ENCODE measurements at places on chromosomes 12 and 14.

DNA sequence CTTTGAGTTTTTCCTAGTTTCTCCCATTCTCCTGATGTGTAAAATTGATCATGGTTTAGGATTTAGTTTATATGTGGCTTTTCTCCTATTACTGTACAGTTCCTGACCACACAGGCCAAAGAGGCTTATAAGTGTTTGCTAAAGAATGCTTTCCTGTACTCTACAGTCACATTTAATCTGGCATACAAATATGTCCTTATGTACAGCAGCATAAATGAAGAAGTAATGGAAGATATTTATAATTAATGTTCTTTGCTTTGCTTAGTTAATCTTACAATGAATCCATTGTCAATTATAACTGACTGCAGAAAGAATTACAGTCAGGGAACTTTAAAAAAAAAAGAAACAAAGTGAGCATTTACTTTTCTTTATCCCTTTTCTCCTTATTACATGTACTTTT, 293.9 kb downstream of the KCNC2 start:
- no peak overlapping the region for H3K4me3 ChIP-seq
- H3K27me3 ChIP-seq, result no peaks in the 10 kb centered on the region
- H3K27ac ChIP-seq, result no peak overlapping the region

DNA sequence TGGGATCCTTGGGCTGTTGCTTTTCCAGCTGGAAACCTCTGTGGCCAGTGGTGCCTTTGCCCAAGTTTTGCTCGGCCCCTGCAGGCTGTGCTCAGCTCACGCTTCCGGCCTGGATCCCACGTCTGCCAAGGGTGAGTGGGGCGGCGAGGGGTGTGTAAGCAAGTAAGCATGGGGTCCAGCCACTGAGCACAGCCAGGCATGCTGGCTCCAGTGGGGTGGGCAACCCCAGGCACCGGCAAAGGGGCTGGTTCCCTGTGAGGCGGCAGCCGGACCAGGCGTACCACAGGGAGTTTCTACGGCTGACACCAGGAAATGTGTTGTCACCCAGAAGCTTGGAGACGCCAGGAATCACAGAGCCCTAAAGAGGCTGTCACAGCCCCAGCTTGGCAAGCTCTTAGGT, 393.4 kb upstream of the CCDC196 start:
- no peak overlapping the region for H3K27ac ChIP-seq
- no peak overlapping the region for H3K4me3 ChIP-seq
- no peaks in the 10 kb centered on the region for H3K4me1 ChIP-seq

DNA sequence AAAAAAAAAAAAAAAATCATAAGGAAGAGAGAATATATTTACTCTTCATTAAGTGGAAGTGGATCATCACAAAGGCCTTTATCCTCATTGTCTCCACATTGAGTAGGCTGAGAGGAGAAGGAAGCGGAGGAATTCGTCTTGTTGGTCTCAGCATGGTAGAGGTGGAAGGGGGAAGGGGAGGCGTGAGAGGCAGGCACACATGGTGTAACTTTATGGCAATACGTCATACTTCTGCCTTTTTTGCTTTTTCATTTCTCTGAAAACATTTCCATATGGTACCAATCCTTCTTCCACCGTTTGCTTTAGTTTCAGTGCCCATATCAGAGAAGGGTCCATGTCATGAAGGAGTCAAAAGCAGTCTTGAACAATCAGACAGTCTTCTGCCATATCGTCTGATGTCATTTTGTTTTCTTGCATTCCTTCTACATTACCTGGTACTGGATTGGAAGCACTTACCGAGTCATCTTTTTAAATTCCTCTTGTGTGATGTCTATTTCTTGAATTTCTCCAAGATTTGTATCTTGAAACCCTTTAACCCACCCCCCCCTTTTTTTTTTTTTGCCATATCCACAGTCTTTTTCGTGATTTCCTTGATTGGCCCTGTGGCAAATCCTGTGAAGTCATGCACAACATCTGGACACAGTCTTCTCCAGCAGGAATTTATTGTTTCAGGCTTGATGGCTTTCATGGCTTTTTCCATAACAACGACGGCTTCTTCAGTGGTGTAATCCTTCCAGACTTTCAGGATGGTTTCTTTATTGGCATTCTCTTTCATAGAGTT, 8.9 kb downstream of the FUT8 start:
- no peaks in the 10 kb centered on the region for H3K27me3 ChIP-seq
- H3K27ac ChIP-seq, result no peak overlapping the region
- no peak overlapping the region for H3K4me3 ChIP-seq
- DNase-seq, result no peak
- no peaks in the 10 kb centered on the region for H3K36me3 ChIP-seq

DNA sequence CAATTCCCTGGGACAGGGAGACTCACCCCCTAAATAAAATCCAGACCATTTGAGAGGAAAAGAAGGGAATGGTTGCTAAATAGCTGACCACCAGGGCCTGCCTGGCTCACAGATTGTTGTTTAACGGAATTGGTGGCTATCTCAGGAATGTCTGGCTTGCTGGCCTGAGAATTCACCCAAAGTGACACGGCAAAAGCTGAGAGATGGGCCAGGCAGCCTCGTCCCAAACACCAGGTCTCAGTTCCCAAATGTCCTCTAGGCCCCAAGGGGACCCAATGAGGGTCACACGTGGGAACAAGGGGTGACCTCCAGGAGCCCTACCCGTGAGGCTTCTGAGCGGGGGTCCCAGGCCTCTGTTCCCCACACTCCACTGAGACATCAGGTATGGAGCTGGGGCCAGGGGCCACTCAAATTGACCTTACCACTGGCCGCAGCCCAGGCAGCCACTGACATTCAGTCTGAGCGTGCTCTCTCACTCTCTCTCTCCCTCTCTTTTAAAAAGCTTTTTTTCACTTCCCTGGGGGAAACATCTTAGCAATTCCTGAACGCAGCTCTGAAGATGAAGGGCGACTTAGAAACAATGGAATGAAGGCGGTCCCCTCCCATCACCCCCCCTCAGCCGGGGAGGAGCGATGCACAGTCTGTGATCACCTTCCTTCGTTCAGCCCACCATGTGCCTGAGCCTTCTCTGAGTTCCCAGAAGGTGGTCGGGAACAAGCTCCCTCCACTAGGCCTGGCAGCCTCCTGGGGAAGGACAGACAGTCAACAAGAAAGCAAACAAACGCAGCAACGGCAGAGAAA, 131.2 kb downstream of the SCARB1 start:
- no peaks in the 10 kb centered on the region for H3K4me1 ChIP-seq
- no peak overlapping the region for H3K4me3 ChIP-seq
- no peaks in the 10 kb centered on the region for H3K36me3 ChIP-seq
- H3K27ac ChIP-seq, result no peak overlapping the region

GRCh38 chr12:41254004-41254914, 66.1 kb downstream of the PDZRN4 start:
- DNase-seq, result no peak
- no peak overlapping the region for H3K27ac ChIP-seq
- H3K4me1 ChIP-seq, result no peaks in the 10 kb centered on the region
- no peak overlapping the region for H3K4me3 ChIP-seq

GRCh38 chr12:29681370-29681769, 102.4 kb downstream of the TMTC1 start:
- no peak overlapping the region for H3K4me3 ChIP-seq
- H3K27me3 ChIP-seq, result no peaks in the 10 kb centered on the region
- H3K4me1 ChIP-seq, result peaks cover 20% of the 10 kb centered on the region
- no peak overlapping the region for H3K27ac ChIP-seq
- DNase-seq, result no peak

DNA sequence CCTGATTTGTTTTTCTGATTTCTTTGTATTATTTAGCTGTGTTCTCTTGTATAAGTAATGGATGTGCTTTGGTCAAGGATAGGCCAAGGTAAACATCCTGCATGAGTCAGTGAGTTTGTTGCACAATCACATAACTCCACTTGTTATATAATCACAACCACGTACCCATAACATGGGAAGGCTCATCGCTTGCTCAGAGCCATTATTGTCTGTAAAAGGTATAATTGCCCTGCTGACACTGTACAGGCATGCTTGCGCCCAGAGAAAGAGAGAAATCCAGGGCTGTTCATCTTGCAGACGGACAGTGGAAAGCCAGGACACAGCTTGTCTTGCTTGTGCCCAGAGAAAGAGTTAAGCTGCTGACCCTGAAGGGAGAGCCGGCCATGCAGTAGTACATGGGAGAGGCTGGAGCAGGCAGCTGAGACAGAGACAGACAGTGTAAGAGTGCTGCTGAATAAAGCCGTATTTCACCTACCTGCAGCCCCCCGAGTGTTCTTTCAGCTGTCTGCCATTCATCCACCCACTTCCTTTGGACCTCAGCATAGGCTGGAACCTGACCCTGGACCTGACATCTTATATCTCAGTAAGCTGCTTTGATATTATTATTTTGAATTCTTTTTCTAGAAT, 174.7 kb upstream of the DAAM1 start:
- no peaks in the 10 kb centered on the region for H3K27me3 ChIP-seq
- H3K27ac ChIP-seq, result no peak overlapping the region
- H3K36me3 ChIP-seq, result no peaks in the 10 kb centered on the region

GRCh38 chr12:6827982-6828780, at the start of gene P3H3:
Gene P3H3, plus strand, starts transcription at chr12:6828407. Its CDS starts 34 bp downstream, at chr12:6828441.
- H3K27me3 ChIP-seq, result peaks cover 16% of the 10 kb centered on the region
- H3K27ac ChIP-seq, result peak within 1 kb of the TSS; percentile 90
- peak within 1 kb of the TSS; percentile 73 for H3K4me3 ChIP-seq
- no peak for DNase-seq
- no peaks in the 10 kb centered on the region for H3K36me3 ChIP-seq

GRCh38 chr12:4273273-4273651, 300 bp upstream of the CCND2 start:
- no peaks in the 10 kb centered on the region for H3K36me3 ChIP-seq
- no peak for DNase-seq
- no peaks in the 10 kb centered on the region for H3K27me3 ChIP-seq
- peaks cover 30% of the 10 kb centered on the region for H3K4me1 ChIP-seq
- H3K27ac ChIP-seq, result peak overlapping the region; percentile 96

GRCh38 chr12:56922031-56922430, 12.2 kb downstream of the SDR9C7 start:
- DNase-seq, result no peak
- no peak overlapping the region for H3K27ac ChIP-seq
- no peaks in the 10 kb centered on the region for H3K4me1 ChIP-seq
- no peaks in the 10 kb centered on the region for H3K27me3 ChIP-seq

DNA sequence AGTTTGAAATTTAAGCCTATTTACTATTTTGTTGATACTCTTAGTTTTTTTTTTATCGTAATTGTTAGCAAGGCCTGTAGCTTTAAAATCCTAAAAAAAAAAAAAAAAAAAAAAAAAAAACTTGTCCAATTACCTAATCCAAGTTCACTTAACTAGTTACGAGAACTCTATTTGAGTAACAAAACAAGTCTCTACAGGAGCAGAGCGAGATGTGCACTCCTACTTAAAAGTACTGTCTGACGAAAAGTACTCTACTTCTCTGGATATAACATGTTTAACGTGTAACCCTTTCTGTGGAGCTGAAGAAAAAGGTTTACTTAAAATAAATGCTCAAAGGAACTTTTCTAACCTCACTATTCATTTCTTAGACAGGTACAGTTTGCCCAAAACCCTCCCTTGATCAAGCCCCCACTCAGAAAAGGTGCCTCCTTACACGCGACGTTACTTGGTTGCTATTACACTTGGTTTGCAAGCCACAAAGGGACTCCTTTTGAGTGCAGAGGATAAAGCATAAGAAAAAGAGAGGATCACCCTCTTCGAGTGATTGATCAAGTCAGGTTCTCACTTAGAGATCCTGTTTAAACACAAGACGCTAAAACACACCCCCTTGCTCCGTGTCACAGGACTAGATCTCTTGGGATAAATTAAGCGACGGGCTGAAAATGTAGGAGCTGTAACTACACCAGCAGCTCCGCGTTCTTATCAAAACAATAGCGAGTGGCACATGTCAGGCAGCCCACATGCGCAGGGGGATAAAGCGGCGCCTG, 2.2 kb downstream of the BAZ1A start:
- peak overlapping the region; percentile 100 for H3K27ac ChIP-seq
- DNase-seq, result peak; percentile 12
- H3K4me1 ChIP-seq, result peaks cover 4% of the 10 kb centered on the region

- no peak overlapping the region for H3K27ac ChIP-seq
- DNase-seq, result no peak
These were observed 43.9 kb upstream of the SLC2A13 start for GRCh38 chr12:40149673-40150260.

DNA sequence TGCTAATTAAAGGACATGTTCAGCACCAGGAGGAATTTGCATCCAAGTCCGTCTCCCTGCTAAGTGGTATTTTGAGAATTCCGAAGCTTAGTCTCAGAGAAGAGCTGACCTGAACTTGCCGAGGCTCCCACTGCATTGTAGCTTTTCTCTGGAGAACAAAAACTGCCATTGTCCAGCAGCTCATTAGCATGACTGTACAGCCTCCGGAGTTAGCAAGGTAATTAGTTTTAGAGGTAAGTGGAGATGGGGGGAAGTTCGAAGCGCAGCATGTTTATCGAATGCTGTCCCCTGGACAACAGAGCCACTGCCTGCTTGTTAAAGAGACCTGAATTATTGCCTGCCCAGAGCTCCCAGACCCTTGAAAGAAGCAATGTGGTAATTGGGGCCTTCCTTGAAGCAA, 160.3 kb upstream of the PELI2 start:
- H3K27me3 ChIP-seq, result no peaks in the 10 kb centered on the region
- peaks cover 13% of the 10 kb centered on the region for H3K4me1 ChIP-seq
- no peaks in the 10 kb centered on the region for H3K36me3 ChIP-seq
- H3K27ac ChIP-seq, result no peak overlapping the region
- H3K4me3 ChIP-seq, result no peak overlapping the region
- no peak for DNase-seq

GRCh38 chr12:27460471-27460978, 14.0 kb downstream of the SMCO2 start:
- no peak for DNase-seq
- no peaks in the 10 kb centered on the region for H3K36me3 ChIP-seq
- H3K4me3 ChIP-seq, result no peak overlapping the region
- H3K4me1 ChIP-seq, result no peaks in the 10 kb centered on the region
- no peak overlapping the region for H3K27ac ChIP-seq
- no peaks in the 10 kb centered on the region for H3K27me3 ChIP-seq

GRCh38 chr12:68515793-68516192, 94.9 kb upstream of the RAP1B start:
- H3K27me3 ChIP-seq, result no peaks in the 10 kb centered on the region
- no peak overlapping the region for H3K4me3 ChIP-seq
- H3K36me3 ChIP-seq, result no peaks in the 10 kb centered on the region
- H3K27ac ChIP-seq, result no peak overlapping the region
- no peaks in the 10 kb centered on the region for H3K4me1 ChIP-seq
